ENCODE measurements at places on chromosomes 2 and 18.
A peak's percentile ranks its signal among the peaks of the same experiment; 100 is the strongest.

- H3K36me3 ChIP-seq, result no peaks in the 10 kb centered on the region
- no peaks in the 10 kb centered on the region for H3K27me3 ChIP-seq
- H3K4me1 ChIP-seq, result peaks cover 6% of the 10 kb centered on the region
- H3K4me3 ChIP-seq, result no peak overlapping the region
- DNase-seq, result no peak
Observed at GRCh38 chr2:28320371-28320770, 72.3 kb upstream of the FOSL2 start.

DNA sequence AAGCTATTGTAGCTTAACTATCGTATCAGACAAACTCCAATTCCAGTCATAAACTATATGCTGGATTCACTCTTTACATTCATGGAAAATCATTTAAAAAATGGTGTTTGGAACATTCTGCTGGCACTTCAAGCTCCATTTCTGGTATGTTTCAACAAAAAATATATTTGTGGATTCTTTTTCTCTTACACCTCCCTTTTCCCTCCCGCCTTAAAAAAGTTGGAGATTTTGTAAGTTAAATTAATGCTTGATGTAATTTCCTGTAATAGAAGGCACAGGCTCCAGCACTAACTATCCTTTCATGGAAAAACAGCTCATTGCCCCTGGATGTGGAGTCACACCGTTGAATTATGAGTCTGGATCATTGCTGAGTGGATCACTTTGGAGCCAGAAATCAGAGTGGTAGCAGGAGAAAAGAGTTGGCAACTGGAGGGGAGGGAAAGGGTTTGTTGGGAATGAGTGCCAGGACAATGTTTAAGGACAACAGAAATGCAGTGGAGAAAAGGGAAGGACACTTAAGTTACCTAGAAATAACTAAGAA, 102.8 kb downstream of the ICOS start:
- H3K27ac ChIP-seq, result no peak overlapping the region
- no peaks in the 10 kb centered on the region for H3K36me3 ChIP-seq

GRCh38 chr2:203783496-203784203, 77.2 kb downstream of the CD28 start:
- H3K27ac ChIP-seq, result no peak overlapping the region
- H3K27me3 ChIP-seq, result no peaks in the 10 kb centered on the region

GRCh38 chr2:180559771-180560170, 420.6 kb upstream of the UBE2E3 start:
- H3K27me3 ChIP-seq, result no peaks in the 10 kb centered on the region
- no peak overlapping the region for H3K27ac ChIP-seq
- no peaks in the 10 kb centered on the region for H3K4me1 ChIP-seq

DNA sequence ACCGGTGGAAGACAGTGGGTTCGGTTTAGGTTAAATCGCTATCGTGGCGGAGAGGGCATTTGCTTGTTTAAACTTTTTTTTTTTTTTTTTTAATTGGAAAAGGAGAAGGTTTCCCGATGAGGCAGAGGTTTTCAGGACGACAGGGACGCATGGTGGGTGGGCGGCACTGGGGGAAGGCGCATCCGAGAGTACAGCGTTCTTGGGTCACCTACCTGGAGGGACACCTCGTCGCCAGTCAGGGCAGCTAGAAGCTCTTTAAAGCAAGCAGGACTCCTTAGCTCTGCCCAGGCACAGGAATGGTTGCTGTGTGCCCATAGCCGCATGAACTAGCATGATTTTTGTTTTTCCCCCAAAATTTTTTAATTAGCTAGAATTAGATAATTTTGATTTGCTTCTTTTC, 437 bp downstream of the LDLRAD4 start:
- no peak overlapping the region for H3K4me3 ChIP-seq
- no peaks in the 10 kb centered on the region for H3K36me3 ChIP-seq

DNA sequence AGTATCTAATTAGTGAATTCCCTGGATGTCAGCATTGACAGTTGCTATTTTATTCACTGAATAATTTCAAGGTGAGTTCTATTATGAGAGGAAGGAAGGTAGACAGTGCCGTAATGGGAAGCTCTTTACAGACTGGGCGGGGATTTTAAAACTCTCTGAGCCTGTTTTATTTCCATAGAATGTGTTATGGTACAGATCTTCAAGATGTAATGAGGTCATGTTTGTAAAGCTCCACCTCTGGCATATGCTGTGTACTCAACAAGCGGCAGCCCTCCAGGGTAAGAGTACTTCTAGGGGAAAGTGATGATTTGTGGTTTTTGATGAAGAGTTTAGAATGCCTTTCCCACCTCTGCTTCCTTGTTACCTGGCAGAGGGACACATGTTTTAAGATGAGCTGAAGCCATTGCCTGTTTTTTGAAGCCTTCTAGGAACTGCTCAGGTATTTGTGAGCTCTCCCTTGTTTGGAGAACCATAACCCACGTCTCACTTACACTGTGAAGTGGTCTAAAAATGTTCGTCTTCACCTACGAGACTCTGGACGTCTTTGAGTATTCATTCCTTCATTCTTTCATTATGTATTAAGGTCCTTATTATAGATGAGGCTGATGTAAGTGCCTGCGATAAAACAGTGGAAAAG, 251.2 kb downstream of the PTGR3 start:
- no peaks in the 10 kb centered on the region for H3K36me3 ChIP-seq
- no peak for DNase-seq
- no peak overlapping the region for H3K4me3 ChIP-seq
- no peaks in the 10 kb centered on the region for H3K4me1 ChIP-seq
- H3K27me3 ChIP-seq, result no peaks in the 10 kb centered on the region
- no peak overlapping the region for H3K27ac ChIP-seq

- no peak within 1 kb of the TSS for H3K4me3 ChIP-seq
- DNase-seq, result peak; percentile 34
- H3K27me3 ChIP-seq, result no peaks in the 10 kb centered on the region
- peaks cover 3% of the 10 kb centered on the region for H3K4me1 ChIP-seq
Observed at GRCh38 chr2:206642075-206643025, at the start of gene FAM237A. Gene FAM237A (plus strand): TSS chr2:206642487. CDS start chr2:206644237, 1,750 bp downstream.
